ENCODE measurements at places on chromosomes 3 and 15.

DNA sequence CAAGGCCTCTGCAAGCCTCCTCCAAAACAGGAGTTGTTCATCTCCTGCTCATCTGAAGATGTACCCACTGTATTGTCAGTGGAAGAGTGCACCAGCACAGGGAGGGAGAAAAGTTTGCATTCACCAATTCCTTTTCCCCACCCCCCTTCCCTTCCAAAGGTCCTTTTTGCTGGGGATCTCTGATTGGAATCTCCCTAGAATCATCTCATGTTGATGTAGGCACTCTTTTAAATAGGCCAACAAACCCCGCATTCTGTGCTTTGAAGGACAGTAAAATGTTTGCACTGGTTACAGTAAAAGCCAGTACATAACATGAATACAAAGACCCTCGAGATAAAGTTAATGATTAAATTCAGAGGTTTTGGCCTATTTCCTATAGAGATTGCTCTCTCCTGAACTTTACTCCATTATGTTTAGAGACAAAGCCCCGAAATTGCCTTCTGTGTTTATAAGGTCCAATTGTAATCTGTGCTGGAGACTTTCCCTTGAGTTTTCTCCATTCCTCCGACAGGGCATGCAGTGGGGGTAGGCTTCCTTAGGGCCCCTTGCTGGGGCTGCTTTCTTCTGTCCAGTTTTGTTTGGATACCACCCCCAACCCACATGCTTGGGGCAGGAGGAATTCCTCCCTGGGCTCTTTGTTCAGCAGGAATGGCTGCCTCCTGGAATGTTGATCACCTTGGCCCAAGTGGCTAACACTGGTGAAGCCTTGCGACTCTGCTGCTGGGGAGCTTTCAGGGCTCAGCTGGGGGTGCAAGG, 22.5 kb downstream of the TRIM71 start:
- no peak for DNase-seq

- DNase-seq, result no peak
Measured at GRCh38 chr3:31829826-31830426, 151.1 kb downstream of the OSBPL10 start.

DNA sequence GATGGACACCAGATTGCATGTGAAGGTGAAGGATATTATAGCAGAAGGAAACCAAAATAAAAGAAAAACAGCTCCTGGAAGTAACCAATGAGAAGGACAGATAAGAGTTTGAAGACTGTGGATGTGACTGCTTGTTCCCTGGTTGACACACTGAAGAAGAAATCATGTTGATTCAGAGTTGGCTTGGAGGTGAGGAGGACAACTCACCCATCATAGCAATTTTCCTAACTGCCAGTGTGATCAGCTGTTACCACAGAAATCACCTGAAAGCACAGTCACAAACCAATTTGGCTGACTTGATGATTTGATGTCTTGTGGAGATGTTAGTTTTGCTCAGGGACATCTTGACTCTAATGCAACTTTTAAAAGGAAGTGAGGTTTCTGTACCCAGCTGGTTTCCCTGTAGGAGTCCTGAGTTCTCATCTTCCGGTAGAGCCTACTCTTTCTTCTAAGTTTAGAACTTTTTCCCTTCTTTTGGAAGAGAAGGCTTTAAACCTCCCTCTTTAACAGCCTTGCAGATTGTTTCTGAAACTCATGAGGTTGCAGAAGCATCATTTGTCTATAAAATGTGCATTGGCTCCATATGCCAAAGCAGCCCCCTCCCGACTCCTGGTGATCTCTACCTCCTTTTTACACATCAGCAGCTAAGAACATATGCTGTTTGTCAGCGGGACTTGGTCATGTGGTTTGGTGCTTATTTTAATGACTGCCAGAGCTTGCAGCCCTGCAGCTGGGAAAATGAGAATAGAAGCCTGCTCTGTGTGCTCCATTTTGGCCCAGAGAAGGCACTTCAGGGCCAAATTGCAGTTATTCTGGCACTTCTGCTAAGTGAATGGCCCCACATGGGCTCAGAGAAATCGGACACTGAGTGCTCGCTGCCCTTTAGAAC, 10.3 kb downstream of the ATG7 start:
- DNase-seq, result no peak

DNA sequence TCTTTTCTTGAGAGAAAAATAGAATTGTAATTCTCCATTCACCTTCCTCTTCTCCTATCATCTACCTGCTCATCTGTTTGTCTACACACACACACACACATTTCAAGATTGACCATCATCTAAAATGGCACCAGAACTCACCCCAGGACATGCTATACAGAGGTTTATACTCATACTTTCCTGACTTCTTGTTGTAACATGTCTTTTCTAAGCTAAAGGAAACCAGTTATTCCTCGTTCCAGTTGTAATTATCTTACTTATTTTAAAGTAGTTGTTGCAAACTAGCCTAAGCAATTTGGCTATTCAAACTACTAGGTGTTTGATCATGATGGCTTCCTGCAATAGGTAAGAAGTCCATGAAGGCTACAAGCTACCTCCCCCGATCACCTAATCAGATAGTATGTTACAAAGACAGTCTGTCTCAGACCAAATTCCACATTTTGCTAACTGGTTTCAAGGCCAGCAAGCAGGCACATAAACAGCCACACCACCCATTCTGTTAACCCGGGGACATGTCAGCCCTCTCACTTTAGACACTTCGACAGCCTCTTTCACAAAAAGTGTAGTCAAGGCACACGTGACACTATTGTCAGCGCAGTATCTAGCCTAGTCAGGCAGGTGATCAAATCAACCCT, 189.7 kb downstream of the SHQ1 start:
- DNase-seq, result no peak

DNA sequence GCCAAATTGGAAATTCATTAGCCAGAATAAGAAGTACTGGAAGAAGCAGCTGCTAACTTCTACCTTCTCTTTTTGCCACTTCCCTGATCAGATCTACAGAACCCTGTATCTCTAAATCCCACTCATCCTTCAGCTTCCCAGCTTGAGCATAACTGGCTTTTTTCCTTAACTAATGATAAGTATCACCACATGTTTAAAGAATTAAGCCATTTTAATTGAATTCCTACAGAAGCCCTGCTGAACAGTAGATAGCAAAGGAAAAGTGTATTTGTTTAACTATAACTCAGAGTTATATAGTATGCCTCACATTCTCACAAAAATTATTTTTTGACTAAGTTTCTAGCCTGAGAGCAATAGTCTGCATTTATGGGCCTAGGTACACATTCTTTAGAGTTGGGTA, 262.4 kb downstream of the UBE2E2 start:
- no peak for DNase-seq

- DNase-seq, result no peak
Measured at GRCh38 chr3:18113417-18113816, 311.7 kb downstream of the SATB1 start.

DNA sequence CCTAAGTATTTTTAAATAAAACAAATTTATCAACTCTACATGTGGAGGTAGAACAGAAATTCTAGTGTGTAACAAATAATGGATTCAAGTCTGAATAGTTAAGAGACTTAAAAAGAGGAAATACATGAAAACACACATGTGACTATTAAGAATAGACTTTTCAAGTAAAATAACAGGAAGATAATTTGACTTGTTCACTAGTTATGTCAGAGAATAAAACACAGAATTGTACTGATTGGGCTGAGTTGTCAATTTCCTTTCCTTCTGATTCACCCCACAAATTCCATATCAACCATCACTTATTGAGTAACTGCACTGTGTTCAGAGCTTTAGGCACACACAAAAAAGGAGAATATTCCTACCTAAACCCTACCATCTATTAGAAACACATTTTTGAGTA, 557.2 kb downstream of the TUSC7 start:
- no peak for DNase-seq

GRCh38 chr15:36643551-36643950, 64.1 kb downstream of the CDIN1 start:
- DNase-seq, result no peak

DNA sequence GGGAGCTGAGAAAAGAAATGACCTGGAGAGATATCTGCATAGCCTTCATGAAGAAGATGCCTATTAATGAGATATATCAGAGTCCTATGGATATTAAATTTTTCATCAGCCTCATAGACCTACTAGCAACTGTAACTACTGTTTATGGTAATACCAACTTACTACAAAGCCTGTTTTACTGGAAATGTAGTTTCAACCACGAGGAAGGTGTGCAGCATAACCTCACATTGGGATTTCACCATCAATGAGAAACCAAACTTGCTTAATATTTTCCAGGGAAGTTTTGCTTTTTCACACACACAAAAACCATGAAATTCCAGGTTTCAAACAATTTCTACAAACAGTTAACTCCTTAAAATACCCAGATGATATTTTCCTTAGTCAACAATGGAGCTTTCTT, 31.4 kb downstream of the FAM240A start:
- DNase-seq, result no peak

DNA sequence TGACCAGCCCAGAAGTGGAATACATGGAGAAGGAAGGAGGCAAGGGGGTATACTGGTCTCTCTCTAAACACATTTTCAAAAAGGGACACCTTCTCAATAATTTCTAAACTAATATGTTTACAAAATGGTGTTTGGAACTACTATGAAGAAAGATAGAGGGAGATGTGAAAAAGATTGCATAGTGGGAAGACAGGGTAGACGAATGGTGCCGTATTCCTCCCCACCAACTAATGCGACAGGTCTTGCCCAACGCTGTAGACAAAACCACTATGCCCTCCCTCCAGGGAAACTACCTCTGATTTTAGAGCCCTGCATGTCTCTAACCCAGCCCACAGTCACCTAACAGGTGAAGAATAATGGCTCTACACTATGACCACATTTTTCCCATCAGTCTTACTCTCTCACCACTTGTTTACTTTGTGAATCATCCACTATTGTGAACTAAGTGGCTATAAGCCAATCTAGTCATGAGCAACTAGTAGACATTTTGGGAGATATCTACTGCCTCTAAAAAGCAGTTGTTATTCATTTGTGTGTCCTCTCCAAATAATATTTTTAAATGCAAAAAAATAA, 108.2 kb upstream of the UBE2E2 start:
- DNase-seq, result no peak

DNA sequence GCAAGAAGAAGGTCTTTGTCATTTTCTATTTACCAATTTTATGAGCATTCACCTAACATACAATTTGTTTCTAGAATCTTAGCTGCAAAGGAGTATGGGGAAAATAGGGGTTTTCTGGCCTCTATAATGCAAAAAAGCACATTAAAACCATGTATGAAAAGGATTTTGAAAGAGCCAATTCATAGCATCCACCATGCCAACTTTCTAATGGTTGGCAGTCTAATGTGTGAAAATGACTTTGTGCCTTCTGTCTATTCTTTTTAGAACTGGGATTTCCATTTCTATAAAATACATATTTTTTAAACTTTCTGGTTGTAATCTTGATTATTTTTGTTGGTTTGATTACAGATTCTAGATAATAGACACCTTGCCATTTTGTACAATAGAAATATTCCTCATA, 333.7 kb upstream of the CNTN6 start:
- no peak for DNase-seq

- no peak for DNase-seq
Measured at GRCh38 chr3:34015204-34016142, 217.0 kb downstream of the PDCD6IP start.

DNA sequence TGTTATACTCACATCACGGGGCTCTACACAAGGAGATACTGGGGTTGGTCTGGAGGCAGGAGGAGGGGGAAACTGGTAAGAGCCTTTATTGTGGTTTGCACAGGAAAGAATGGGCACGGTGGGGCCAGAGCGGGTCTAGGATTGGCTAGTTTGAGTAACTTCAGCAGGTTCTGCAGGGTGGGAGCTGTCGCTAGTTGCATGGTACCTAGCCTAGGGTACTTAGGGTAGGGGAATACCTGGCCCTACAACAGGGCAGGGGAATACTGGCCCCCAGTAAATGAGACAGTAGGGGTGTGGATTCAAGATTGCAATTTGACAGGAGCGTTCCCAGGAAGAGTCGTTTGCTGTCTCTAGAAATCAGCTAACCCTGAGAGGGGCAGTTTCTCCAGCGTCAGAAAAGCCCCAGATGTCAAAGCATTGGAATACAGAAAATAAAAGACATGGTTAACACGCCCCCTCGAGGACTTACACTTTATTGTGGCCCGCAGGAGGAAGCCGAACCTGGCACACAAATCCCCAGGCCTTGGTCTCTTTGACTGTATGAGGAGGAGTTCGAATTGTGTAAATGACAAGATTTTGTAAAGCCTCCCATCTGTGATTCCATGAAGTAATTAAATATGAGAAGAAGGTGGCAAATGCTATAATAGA, 32.0 kb downstream of the ST8SIA2 start:
- no peak for DNase-seq

GRCh38 chr15:33068007-33068481, 126.5 kb downstream of the FMN1 start:
- no peak for DNase-seq

- DNase-seq, result no peak
Measured at GRCh38 chr3:162468791-162469190, 972.2 kb downstream of the OTOL1 start.

DNA sequence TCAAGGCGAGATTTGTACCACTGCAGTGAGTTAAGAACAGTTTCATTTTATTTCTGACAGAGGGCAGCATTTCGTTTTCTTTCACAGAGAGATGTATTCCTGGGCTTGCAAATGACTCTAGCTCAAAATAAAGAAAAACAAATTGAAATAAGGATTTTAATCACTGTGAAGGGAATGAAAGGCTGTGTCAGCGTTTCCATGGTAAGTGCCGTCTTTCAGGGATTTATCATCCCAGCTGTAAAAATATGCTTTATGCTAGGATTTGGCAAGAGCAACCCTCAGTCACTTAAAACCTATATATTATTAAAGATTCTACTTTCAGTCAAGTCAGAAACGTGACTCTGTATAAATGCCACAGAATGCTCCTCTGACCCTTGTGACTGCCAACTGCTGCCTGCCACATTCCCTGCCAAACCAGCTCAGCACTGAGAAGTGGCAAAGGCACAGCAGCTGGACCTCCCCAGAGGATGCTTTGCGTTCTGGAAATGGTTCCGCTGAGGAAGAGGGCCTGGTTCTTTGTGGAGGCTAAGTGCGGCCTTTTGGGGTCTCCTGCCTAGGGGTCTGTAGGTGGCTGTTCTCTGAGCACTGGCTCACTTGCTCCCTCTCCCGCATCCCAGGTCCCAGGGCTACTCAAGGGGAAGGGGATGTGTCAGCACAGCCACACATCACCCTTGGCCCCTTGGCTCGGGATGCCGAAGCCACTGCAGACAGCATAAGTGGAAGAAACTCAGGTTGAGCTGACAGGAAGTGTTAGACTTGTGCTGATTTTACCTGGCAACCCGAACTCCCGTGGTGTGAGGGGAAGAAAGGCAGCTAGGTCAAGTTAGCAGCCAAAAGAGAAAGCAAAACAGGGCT, 56.6 kb upstream of the POMGNT2 start:
- no peak for DNase-seq

DNA sequence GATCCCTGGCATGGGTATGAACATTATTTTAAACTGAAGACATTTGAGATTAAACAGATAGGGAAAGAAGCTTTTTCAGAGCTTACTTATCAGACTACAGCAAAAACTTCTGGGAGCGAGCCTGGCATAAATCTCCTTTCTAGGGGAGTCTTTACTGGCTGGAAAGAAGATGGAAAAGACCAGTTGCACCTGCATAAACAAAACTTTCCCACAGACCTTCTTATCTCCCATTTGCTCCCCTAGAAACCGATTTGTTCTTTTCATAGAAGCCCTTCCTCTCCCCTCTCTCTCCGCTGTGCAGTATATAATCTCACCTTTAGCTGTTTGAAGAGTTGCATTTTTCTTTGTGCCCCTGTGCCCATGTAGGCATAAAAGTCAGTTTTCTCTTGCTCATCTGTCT, 93.2 kb downstream of the CHRNA7 start:
- DNase-seq, result no peak

- no peak for DNase-seq
Measured at GRCh38 chr3:194386066-194386465, 13.0 kb downstream of the GP5 start.

GRCh38 chr3:29711255-29711771, 430.4 kb downstream of the RBMS3 start:
- DNase-seq, result no peak

GRCh38 chr15:58334803-58335202, 97.0 kb upstream of the LIPC start:
- DNase-seq, result no peak

Data from GM10248 (cell line).